ENCODE measurements at places on chromosomes 4 and X.

GRCh38 chr4:41050880-41051775 lies 163.2 kb downstream of the APBB2 start:
- DNase-seq = no peak

- DNase-seq = no peak
These were observed 38.9 kb upstream of the CLCN4 start for GRCh38 chrX:10117864-10118377.

GRCh38 chr4:70571772-70572171 lies 20.3 kb upstream of the AMBN start:
- DNase-seq = no peak

DNA sequence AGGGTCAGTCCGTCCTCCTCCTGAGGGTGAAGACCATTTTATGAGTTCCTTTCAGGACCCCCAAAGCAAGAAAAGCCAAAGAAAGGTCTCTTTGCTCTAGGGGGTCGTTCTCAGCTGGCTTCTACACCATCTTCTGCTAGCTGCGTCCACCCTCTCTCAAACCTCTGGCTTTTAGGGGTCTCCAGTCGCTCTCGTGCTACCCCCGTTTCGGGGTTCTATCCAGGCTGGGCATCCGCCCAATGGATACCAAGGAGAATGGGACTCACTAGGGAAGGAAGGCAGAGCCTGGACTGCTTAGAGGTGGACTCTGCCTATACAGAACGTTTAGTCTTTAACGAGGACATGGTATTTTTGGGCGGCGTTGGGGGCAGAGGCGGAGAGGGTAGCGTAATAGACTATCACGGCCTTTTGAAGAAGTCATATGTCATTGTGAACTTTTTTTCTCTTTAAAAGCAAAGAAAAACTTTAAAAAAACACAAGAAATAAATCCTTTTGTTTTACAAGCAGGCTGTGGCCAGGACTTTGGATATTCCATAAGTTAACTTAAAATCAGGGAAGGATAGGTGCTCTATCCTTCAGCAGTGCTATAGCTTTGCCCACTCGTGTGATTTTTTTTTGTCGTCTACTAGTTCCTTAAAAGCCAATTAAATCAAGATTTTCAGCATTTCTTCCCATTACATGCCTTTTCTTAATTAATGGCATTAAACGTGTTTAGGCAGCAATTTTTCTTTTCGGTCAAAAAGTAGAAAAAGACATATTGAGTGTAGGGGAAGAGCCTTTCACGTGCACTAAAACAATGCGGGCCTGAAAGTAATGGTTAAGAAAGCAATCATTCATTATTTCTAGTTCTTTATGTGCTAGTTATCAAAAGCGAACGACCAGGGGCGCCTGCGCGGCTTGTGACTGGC lies 7.2 kb upstream of the PITX2 start:
- DNase-seq = no peak

DNA sequence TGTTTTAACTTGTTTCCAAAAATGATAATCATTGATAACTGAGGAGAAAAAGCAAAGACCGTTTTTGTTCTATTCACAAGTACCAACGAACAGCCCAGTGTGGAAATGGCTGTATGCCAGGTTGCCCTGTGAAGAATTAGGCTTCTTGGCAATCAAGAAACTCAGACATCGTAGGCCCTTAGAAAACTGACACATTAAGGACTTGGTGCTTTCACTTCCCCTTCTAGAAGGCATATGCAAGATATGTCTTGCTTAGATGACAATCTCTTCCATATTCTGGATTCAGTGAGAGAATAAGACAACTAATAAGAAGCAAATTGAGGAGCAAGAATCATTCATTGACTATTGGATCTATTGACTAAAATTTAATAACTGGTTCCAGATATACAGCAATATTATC lies 56.6 kb downstream of the ANAPC10 start:
- no peak for DNase-seq

- no peak for DNase-seq
These were observed 13.1 kb downstream of the CTPS2 start for GRCh38 chrX:16699389-16699788.

GRCh38 chrX:17814059-17814458 lies 47.0 kb downstream of the RAI2 start:
- no peak for DNase-seq

- DNase-seq = no peak
These were observed 21.2 kb downstream of the PPAT start for GRCh38 chr4:56414135-56414670.

- no peak for DNase-seq
These were observed 403 bp downstream of the SGCB start for GRCh38 chr4:52037689-52038102.

DNA sequence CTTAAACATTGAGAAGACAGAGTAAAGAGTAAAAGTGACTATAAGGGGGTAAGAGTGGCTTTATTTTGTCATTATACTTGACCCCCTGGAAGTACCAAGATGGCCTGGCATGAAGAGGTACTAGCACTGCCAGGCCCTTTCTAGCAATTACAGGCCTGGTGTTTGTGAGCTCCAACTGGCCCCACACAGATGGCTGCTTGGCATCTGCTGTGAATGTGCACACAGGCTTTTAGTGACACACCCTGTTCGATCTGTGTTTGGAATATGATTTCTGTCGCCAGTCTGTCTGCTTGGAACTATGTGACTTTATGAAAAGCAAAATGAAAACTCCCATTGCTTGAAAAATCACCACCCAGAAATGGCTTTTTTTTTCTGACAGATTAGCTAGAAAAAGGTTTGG lies 123.3 kb downstream of the CLCN4 start:
- DNase-seq = no peak

DNA sequence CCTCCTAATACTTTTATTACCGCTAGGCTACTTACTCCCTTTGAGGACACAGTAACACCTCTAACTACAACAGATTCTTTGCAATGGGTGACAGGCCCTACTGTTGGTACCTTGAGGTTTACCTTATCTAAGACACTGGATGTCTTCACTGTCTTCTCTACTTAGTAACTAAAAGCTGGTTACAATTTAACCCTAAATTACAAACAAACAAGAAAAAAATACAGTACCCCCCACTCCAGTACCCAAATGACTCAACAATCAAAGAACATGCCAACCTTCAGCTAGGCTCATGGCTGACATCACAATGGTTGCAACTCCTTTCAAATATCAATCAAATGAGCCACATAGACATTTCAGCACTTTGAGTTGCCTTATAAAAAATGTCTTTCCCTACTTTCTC lies 198.0 kb downstream of the GUCY2F start:
- DNase-seq = no peak

- no peak for DNase-seq
These were observed 3.3 kb upstream of the HPGDS start for GRCh38 chr4:94345969-94346368.

- DNase-seq = no peak
These were observed 138.4 kb downstream of the COL25A1 start for GRCh38 chr4:109164011-109164410.

DNA sequence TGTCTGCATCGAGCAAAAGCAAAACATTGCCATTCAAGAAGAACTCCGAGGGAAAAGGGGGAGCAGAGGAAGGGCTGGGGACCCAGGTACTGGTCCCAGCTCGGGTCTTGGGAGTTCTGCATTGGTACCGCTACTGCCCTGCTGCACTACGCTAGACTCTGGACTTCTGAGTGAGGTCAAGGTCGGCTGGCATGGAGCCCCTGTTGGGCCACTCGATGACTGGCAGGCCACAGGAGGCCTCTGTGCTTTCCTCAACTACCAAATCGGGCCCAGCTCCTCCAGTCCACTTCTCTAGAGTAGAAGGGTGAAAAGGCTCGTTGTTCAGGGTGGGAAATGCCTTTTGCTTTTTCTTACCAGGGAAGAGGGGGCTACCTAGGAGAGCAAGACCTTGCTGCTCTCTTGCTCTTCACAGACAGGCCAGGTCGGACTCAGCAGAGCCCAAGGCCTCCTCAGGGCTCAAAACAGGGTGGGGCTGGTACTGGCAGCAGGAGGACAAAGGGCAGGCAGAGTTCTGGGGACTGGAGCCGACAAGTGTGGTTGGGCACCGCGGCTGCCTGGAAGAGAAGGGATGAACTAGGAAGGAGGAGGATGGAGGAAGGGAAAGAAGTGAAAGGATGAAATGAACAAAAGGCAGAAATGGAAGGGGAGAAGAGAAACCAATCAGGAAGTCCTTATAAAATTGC lies 8.9 kb upstream of the IRAK1 start:
- DNase-seq = no peak

DNA sequence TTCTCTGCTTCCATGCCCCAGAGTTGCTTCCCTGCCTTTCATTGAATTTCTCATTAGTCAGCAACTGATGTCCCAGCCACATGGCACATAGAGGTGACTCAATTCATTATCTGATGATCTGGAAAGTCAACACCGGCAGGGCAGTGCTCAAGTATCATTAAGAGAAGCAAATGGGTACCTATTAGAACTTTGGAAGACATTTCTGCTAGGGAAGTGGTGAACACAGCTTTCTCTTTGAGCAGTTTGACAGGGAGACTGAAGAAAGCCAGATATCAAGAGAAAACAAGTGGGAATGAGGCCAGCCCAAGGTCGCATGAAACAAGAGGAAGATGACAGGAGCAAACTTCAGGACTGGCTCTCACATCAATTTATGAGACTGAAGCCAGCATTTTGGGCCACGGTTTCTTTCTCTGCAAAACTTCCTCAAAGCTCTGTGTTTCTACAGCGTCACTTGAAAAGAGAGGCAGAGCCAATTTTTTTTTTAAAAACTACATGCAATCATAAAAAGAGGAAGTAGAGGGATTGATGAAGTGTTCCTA lies 108.3 kb upstream of the RPS6KA3 start:
- DNase-seq = no peak

GRCh38 chr4:106569146-106570031 lies 200.8 kb upstream of the GIMD1 start:
- no peak for DNase-seq

- no peak for DNase-seq
These were observed 108.8 kb downstream of the AMELX start for GRCh38 chrX:11401966-11402365.

DNA sequence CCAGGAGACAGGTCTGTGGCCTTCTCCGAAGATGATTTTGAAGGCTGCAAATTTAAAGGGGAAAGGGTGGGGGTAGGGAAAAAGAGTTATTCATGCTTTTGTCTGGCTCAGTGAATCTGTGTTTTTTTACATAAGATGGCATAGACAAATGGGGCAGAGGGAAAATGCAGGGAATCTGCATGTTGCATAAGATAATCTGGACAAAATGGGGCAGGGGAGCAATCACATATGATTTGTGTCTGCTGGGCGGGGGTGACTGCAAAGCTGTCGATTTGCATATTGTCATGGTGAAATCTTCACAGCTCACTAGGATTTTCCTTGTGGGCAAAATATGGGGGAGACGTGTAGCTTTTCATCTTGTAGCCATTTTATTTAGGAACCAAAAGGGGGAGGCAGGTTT lies 29.4 kb upstream of the GYG2 start:
- no peak for DNase-seq

GRCh38 chr4:24240655-24241054 lies 343.7 kb downstream of the DHX15 start:
- DNase-seq = no peak

DNA sequence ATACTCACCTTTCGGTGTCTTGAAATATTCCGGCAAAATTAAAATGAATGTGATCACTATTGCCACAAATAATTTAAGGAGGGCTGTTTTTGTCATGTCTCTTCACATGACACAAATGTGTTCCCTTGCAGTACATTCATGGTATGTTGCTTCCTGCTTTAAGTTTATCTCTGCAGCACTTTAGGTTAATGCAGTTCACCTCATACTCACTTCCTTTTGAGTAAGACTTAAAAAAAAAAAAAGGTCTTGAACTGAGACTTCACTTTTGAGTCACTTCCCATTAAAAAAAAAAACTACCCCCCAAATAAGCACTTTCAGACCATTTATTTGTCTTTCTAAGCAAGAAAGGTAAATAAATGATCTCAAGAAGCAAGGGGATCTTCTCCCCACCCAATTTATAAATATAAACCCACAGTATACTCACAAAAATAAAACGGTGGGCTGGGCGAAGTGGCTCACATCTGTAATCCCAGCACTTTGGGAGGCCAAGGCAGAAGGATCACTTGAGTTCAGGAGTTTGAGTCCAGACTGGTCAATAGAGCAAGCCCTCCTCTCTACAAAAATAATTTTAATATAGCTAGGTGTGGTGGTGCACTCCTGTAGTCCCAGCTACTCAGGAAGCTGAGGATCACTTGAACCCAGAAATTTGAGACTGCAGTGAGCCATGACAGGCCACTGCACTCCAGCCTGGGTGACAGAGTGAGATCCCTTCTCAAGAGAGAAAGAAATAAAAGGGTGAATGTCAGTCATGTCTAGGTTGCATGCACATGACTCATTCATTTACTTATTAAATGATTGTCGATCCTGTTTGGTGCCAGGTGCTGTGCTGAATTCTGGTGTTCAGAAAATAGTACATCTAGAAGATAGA lies at the start of gene TMEM156:
TSS of gene TMEM156 (minus strand) at position 192 of the 868 bp plus-strand sequence. CDS start at position 96, 96 bp downstream.
- DNase-seq = no peak

- DNase-seq = no peak
These were observed 6.1 kb upstream of the MSX1 start for GRCh38 chr4:4853371-4853823.

DNA sequence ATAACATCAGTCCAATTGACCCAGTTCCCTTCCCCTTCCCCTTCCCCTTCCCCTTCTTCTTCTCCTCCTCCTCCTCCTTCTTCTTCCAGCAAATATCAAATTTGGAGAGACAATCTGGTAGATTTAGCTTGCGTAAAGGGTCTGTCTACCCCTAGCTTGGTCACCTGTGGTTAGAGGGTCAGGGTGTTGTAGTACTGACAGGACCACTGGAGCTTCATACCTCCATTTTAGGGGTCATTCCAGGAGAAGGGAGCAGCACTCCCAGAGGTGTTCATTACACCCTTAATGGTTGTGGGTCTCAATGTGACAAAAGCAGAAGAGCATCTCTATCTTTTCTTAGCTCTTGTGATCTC lies 3.7 kb upstream of the FGB start:
- no peak for DNase-seq

DNA sequence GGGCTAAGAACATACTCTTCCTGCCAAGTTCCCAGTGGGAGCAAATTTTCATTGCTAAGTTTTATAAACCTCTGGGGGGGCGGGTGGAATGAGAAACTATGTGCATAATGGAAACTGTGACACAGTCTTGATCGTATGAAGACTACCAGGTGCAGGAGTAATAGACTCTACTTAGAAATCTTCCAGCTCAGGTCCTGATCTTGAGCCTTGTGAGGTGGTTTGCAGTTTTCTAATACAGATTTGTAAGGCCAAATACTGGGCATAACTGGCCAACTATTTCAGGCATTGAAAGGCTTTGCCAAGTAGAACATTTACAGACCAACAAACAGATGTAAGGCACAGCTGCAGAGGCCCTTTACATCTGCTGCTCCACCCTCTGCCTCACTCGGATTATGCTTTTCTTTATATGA lies 89.7 kb upstream of the CBR4 start:
- no peak for DNase-seq

- DNase-seq = no peak
These were observed 57.3 kb upstream of the CXCL8 start for GRCh38 chr4:73683033-73683432.

GRCh38 chr4:137156807-137157206 lies 375.5 kb downstream of the PCDH18 start:
- no peak for DNase-seq

GRCh38 chr4:48654015-48654664 lies 125.9 kb downstream of the FRYL start:
- no peak for DNase-seq

Measured in vagina (tissue), 2 donors.